ENCODE measurements at places on chromosomes 2 and 18. TPM values are rescaled to one million over a fixed set of nuclear protein-coding genes. Genes with fewer than 3 reads are reported as not detected.

DNA sequence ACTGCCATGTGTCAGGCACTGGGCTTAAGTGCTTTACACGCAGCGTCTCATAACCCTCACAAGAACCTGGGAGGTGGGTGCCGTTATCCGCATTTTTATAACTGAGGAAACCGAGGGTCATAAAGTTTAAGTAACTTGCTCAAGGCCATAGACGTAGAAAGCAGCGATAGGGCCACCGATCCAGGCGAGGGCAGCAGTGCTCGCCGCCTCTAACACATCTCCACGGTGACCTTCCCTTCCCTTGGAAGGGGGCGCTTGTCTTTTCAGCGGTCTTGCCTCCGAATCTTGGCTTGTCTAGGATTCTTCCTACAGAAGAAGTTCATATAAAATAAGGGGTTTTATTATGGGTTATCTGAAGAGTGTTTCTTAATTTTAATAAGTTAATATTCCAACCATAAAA, 186.6 kb downstream of the GBX2 start:
- no peak for DNase-seq

DNA sequence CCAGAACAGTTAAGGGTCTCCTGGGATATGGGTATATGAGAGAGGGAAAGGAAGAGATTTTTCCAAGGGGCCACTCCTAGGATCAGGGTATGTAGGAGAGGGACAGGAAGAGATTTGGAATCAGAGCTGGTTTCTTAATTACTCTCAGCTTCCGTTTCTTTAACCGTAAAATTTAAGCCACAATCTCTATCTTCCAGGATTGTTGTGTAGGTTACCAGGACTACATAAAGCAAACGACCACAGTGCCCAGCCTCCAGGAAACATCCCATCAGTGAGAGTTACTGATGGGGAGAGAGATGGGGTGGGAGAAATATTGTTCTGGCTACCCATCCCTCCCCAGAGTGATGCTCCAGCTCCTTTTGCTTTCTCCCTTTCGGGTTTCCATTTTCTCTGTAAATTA, 114.6 kb upstream of the THUMPD2 start:
- no peak for DNase-seq

DNA sequence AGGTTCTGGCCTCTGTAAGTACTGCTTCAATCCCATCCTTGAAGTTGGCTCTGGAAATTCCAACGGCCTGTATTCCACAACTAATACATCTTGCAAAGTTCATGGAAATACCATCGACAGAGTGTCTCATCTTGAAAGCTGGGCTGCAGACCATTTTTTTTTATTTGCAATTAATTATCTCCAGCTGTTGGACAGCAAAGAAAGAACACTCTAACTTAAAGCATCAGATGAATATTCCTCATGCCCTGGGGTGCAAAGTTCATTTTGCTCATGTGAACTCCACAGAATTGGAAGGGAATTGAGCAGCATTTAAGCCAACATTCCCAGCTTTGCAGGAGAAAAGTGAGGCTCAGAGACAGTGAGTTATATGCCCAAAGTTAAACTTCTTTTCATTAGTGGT, 96.5 kb upstream of the PIEZO2 start:
- no peak for DNase-seq

The TMEM131 gene
- total RNA-seq = 57.1 TPM

All from progenitor cell of endocrine pancreas (in vitro differentiated cells).